Mammary epithelial cell (primary cell): ENCODE measurements at places on chromosomes 12 and 14.

- peak; percentile 76 for DNase-seq
Measured at GRCh38 chr12:110039085-110039807, 9.1 kb downstream of the C12orf76 start.

DNA sequence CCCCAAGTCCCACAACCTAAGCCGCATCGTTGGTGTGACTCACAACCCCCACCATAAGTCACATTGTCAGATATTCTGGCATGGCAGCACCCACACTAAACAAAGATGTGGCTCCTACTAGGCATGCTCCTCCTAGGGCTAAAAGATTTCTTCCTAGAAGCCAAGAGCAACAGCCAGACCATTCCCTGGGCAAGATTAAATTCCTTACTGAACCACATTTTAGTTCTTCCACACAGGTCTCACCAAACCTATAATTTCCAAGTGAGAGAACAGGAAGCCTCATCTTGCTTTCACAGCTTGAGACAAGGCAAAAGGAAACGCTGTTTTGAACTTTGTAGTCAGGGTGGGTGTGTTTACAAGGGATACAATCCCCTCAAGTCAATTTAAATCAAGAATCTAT, 632.8 kb downstream of the DIO2 start:
- no peak for DNase-seq

GRCh38 chr14:71607056-71607455, 325.2 kb upstream of the RGS6 start:
- no peak for DNase-seq

DNA sequence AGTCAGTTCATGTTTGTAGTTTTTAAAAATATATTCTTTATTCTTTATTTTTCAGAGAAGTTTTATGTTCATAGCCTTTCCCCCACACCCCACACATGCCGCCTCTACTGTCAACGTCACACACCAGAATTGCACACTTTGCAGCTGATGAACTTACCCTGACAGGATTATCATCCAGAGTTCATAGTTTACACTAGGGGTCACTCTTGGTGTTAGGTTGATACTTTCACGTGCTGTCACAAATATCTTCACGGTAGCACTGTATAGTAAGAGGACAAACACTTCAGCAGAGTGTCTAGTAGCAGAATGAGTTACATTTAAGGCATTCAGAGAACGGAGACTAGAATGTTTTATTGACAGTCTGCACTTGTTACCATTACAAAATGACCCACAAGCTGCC, 5.1 kb downstream of the DPPA3 start:
- peak; percentile 4 for DNase-seq

DNA sequence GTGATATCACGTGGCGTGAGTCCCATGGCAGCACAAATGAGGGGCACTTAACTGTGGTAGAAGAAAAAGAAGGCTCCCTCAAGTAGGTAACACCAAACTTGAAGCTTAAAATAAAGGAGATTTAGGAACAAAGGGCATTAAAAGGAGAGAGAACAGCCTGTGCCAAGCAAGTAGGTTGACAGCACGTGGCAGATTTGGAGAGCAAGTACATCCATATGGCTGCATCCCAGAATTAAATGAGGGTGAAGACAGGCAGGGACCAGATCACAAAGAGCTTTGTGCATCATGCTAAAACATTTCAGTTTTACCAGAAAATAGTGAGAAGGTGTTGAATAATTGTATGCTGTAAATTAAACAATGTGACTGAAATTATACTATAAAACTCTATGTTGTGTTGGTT, 32.8 kb downstream of the KCNMB4 start:
- no peak for DNase-seq

- DNase-seq, result peak; percentile 64
Measured at GRCh38 chr12:43891856-43892574, 56.1 kb downstream of the TMEM117 start.

GRCh38 chr14:61281948-61282275, 774 bp upstream of the TMEM30B start:
- no peak for DNase-seq

DNA sequence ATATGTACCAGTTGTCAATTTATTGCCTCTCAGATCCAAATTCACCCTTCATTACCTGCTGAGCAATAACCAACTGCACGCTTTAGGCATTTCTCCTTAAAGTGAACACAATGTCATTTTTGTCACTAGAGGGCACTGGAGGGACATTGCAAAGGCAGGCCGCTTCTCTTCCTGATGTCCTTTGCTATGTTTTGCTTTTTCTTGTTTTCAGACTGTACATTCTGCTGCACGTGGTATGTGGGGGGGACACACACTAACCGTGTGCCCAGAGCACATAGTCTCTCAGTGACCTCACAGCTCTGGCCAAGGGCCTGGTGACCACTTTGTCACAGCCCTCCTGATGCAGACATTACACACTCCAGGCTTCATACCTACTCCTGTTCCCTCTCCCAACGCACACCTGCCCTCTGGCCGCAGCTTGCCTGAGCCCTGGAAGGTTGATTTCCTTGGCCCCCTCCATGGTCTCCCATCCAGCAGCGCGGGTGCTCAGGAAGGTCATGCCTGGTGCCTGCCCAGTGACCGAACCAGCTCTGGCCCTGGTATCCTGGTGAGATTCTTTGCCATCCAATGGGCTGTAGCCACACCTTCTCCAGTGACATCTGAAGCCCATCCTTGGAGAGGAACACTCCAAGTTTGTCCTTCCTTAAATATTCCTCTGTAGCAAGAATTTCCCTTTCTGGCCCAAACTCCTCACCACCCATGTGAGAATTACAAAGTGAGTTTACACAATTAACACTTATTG, 39.9 kb downstream of the MYO1H start:
- DNase-seq, result peak; percentile 3

DNA sequence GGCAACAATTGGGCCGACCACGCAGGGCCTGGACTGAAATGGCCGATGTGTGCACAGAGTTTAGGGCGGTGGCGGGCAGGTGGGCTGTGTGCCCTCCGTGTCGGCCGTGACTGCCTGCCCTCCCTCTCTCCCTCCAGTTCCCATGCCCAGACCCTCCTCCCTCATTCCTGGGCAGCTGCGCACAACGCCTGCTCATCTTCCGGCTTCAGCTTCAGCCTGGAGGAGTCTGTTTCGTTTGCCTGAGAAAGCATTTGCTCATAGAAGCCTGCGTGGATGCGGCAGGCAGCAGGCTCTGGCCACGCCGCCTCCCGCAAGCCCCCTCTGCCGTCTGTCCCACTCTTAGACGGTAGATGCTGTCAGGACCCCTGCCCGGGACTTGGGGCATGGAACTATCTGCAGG, 47.3 kb upstream of the FZD10 start:
- DNase-seq, result no peak

DNA sequence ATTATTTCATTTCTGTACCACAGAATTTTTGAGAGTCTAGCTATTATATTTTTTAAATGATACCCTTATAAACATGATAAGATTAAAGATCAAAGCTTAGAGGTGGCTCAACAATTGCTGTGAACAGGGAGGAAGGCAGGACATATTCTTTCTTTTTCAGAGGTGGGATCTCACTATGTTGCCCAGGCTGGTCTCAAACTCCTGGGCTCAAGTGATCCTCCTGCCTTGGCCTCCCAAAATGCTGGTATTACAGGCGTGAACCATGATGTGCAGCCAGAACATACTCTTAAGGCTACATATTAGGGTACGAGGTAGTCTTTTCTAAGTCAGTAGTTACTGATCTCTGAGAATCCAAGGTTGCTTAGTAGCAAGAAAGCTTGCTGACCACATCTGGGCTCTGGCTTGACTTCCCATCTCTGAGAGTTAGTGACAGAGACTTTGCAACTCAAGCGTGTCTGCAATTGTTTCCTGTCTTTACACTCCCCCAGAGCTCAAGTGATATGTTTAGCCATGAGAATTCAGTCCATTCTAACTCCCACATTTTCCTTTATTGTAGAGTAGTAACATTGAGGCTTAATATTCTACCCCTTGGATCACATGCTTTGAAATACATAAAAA, 8.6 kb downstream of the RAB5B start:
- DNase-seq, result no peak
